ENCODE measurements at places on chromosomes 6 and 20.

DNA sequence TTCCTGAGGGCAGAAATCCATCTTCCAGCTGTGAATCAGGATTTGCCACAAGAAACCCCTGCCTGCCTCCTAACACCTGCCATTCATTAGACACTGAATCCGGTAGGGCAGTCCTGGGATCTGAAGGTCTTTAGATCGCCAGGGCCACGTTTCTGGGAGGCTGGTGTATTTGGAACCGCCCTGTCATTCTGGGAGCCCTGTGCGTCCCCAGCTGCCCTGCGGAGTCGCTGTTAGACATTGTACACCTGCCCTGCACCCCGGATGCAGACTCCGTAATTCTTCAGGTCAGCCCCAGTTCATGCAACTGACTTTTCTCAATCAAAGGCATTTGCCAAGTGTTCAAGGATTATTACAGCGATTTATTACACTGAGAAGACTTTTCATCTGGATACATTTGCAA lies 193.2 kb downstream of the TBC1D7 start:
- DNase-seq, result no peak

GRCh38 chr20:63309261-63310071 lies 16.5 kb downstream of the COL20A1 start:
- DNase-seq, result no peak

DNA sequence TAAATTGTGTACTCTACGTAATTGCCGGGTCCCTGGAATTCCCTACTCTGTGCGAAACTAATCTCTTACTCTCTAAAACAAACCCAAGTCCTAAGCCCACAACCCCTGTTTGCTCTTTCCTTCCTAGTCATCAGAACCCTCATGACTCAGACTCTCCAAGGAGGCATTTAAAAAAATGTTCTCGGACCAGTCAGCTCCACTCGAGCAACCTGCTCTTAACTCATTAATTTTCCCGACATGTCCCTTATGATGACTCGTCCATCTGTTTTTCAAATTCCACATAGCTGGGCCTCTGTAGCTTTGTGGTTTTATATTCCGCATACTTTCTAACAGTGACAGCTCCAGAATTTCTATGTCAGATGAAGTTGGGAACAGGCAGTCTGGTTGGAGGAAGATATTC lies 2.6 kb upstream of the MUC22 start:
- DNase-seq, result no peak

DNA sequence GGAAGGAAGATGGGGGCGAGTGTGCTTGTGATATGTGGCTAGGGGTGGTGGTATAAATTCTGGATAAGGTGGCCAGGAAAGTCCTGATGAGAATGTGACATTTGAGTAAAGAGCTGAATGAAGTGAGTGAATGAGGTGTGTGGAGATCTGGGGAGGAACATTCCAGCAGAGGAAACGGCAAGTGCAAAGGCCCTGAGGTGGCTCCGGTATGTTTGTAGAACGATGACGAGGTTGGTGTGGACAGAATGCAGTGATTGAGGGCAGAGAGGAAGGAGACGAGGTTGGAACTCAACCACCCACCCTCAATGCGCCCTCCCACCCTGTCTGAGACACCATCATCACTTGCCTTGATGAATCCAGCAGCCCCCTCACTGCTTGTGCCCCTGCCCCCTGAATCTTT lies 214.1 kb upstream of the RNF24 start:
- no peak for DNase-seq

GRCh38 chr6:139882977-139883728 lies 508.7 kb upstream of the CITED2 start:
- no peak for DNase-seq

GRCh38 chr6:62775427-62776022 lies 435.7 kb upstream of the FKBP1C start:
- no peak for DNase-seq

DNA sequence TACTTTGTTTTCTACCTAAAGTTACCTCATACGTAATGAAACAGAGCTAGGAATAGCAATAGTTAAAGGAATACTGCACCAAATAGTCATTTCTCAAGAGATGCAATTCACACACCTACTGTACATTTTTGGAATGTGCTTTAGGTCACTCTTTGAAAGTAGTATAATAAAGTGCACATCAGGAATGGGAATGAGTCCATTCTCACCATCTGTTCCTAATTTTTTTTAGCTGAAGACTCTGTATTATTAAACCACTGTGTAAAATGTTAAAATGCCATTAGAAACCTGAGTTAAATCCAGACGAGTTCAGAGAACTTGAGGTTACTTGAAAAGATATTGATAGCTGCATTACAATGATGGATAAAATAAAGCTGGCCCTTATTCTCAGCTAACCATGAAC lies 51.9 kb upstream of the EPHA7 start:
- DNase-seq, result no peak

GRCh38 chr20:61744691-61745396 lies 320.8 kb downstream of the TAF4 start:
- no peak for DNase-seq

- DNase-seq, result no peak
Observed at GRCh38 chr6:19042420-19042819, 655.3 kb downstream of the RNF144B start.

DNA sequence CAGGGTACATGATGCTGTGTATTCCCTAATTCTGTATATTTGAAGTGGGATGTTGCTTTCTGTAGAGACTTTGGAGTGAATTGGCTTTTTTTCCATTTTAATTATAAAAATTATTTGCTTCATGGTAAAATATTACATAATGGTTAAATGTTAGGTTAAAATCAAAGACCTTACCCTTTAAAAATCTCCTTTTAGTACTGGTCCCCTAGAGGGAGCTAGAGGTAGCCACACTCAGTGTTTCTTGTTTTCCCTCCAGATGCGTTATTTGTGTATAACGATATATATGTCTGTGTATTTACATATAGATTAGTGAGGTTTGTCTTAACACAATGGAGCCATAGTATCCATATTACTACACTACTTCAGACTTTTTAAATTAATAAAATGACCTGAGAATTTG lies 146.7 kb downstream of the PLCB4 start:
- DNase-seq, result no peak

- no peak for DNase-seq
Observed at GRCh38 chr6:129590408-129591022, 119.5 kb downstream of the ARHGAP18 start.

All from CD4-positive, alpha-beta T cell treated with Interferon gamma for 1 hour (primary cell).